Muscle of back (tissue), 13 donors: ENCODE measurements at places on chromosomes 3 and 15.
A peak's percentile ranks its signal among the peaks of the same experiment; 100 is the strongest.

GRCh38 chr3:116052602-116053001 is 392.7 kb downstream of the LSAMP start:
- no peak for DNase-seq

DNA sequence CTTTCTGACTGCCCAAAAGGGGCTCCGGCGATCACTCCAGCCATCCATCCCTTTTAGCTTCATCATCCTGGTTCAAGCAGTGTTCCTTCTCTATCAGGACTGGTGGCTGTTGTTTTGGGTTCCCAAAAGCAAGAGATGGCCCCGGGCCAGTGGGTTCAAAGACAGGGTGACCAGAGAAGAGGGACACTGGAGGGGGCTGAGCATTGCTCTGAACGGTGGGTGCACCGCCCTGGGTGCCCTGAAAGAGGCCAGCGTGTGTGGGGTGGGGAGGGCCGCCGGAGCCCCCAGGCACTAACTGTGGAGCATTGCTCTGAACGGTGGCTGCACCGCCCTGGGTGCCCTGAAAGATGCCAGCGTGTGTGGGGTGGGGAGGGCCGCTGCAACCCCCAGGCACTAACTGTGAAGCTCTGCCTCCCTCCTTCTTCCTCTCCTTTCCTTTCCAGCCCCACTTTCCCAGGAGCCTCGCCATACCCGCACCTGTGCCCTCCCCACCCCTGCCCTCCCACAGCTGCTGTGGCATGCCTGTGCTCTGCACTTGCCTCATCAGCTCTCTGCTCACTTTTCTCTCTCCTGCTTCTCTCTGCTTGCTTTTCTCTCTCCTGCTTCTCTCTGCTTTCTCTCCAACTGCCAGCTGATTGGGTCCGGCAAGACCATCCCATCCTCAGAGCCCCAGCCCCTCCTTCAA is 37.4 kb upstream of the OR4F6 start:
- no peak for DNase-seq

DNA sequence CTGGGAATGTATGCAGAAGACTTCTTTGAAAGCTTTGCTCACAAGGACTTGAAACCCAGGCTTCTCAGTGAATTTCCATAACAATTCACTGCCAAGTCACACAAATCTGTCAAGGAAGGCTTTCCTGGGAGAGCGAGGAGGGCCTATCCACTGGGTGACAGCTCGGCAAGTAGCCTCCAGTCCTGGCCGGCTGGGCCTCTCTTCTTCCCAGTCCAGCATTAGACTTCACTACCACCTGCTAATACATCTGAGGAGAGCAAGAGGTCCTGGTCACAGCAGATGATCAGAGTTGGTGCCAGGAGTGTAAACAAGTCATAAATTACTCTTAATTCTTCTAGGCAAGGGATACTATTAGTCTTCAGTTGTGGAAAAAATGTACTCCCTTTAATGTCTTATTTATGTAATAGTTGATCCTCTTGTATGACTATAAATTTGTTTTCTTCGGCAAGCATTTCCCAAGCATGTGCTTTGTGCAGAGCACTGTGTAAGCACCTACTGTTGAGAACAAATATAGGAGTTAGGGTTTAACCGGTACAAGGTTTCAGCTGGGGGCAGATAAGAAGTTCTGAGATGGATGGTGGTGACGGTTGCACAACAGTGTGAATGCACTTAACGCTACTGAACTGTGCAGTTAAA is 162.9 kb downstream of the VGLL4 start:
- peak; percentile 92 for DNase-seq

- no peak for DNase-seq
Observed at GRCh38 chr3:172464306-172464705, 16.1 kb upstream of the GHSR start.

DNA sequence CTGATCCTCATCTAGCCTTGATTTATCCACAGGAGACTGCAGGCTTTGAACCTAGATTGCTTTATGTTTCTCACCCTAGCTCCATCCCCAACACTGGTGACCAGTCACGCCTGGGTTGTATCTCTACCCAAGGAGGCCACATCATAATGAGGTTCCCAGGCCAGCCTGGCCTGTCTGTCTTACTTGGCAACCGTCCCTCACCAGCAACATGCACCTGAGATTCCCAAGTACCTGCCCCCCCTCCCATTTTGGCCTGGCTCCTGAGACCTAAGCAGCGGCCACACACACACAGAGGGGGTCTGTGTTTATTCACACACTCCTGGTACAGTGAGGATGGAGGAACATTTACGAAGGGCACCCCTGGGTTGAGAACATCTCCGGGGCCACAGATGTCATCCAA is 2.4 kb downstream of the CAMK2N2 start:
- no peak for DNase-seq

GRCh38 chr15:39250460-39251186 is 330.3 kb upstream of the THBS1 start:
- no peak for DNase-seq

GRCh38 chr3:114686621-114687020 is 392.8 kb downstream of the TIGIT start:
- peak; percentile 30 for DNase-seq

DNA sequence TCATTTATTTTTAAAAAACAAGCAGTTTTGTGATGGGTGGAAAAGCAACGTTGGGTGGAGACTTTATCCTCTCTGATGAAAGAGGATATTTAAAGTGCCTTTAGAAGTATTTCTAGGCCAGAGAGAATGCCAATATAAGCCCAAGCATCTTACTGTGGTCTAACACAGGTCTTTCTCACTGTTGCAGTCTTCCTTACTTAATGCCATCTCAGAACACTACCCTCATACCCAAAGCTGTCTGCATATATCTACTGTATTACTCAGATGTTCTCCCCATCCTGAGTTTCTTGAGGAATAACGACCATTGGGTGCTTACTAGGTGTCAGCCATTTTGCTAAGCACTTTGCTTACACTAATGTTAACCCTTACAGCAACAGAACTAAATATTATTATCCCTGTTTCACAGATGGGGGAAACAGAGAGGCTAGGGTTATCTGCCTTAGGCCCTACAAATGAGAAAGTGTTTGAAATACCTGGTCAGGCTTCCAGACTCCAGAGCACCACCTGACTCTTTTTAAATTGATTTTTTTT is 29.8 kb upstream of the EBLN2 start:
- DNase-seq, result no peak

DNA sequence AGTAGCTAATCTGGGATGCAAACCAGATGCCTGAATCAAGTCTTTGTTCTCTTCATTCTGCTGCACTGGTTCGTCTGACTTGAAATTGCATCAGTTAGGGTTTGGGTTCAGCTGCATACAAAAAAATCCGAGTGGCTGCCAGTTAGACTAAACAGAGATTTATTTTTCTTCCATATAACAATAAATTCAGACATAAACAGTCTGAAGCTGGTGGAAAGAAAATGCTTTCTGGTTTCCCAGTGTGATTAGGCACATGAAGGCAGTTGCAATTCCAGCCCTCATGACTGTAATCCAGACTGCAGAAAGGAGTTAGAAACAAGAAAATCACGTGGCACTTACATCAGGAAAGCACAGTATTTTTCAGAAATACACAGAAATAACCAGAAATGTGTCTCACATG is 930.7 kb downstream of the MCTP2 start:
- DNase-seq, result no peak

DNA sequence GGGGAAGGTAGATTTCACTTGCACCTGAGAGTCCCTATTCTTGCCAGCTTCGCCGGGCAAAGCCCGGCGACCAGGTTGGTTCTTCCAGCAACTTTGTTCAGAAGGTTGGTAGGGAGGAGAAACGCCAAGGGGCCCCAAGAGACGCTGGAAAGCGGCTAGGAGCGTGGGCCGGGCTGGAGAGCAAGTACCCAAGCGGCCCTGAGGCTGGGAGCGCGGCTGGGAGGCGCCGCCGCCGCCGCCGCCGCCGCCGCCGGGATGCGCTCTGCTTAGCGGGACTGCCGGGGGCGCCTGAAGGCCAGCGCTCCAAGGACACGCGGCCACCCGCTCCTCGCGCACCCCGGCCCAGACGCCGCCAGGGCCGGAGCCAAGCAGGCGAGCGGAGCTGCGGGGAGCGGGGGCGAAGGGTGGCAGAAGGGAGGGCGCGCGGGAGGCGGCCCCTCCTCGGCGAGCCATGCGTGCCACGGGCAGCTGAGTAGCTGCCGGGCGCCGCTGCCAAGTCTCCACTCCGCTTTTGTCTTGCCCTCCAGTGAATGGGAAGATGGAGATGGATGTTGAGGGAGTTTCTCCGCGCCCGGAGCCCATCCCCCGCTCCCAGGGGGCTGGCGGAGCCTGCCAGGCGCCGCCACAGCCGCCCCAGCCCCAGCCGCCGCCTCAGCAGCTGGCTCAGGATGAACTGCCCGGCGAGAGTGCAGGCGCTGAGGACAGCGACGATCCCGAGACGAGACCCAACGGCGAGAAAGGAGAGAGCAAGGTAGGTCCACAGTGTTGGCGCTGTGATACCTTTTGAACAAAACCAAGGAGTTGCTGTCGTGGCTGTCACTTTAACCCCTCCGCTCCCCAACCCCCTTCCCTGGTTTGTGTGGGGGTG is 227.4 kb upstream of the AZI2 start:
- DNase-seq, result no peak

- DNase-seq, result no peak
Observed at GRCh38 chr3:45909542-45909941, 23.2 kb downstream of the CCR9 start.

DNA sequence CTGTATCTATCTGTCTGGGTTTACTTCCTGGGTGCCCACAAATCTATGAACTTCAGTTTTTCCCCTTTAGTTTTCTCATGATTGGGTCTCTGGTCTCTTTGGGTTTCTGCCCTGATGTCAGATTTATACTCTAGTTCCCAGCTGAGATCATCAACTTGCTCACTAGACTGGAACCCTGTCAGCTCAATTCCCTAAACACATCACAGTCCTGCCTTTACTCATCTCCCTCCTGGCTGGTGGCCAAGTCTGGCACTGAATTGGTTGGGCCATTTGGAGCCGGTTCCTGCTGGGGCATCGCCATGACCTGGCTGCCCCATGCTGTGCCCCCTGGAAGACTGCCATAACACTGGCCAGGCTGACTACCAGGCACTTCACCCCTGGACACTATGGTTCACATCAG is 345.3 kb downstream of the CHST2 start:
- DNase-seq, result no peak

DNA sequence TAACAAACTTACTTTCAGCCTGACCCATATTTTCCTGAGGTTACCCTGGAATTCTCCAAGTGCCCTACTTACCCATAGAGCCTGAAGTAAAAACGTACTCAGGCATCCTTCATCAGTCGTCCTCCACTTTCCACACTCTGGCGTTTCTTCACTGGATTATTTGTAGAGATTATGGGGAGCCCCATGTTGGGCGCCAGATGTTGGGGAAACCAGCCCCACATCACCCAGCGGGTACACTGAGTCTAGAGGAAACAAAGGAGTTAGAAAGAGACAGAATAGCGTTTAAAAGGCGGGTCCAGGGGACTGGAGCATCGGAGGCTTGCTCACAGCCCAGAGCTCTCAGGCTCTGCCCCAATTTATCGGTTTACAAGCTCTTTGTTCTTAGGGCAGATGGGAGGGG is 9.7 kb upstream of the SLC28A2 start:
- DNase-seq, result no peak

DNA sequence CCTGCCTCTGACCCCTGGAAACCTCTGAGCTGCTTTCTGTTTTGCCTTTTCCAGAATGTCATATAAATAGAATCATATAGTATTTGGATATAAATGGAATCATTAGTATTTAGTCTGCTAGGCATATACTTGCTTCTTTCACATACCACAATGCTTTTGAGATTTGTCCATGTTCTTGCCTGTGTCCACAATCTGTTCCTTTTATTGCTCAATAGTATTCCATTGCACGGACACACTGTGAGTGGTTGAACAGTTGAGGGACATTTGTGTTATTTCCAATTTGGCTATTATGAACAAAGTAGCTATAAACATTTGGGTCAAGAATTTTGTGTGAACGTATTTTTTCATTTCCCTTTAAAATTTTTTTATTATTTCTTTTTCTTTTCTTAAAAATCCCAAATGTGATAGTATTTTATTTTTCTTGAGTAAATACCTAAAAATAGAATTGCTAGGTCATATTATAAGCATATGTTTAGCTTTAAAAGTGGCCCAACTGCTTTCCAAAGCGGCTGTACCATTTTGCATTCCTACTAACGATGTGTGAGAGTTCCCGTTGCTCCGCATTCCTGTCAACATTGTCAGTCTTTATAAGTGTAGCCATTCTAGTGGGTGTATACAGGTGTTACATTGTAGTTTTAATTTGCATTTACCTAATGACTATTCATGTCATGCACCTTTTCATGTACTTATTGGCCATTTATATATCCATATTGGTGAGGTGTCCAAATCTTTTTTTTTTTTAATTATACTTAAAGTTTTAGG is 26.5 kb downstream of the WDR53 start:
- DNase-seq, result no peak

GRCh38 chr3:172007065-172007370 is 32.4 kb upstream of the FNDC3B start:
- no peak for DNase-seq

DNA sequence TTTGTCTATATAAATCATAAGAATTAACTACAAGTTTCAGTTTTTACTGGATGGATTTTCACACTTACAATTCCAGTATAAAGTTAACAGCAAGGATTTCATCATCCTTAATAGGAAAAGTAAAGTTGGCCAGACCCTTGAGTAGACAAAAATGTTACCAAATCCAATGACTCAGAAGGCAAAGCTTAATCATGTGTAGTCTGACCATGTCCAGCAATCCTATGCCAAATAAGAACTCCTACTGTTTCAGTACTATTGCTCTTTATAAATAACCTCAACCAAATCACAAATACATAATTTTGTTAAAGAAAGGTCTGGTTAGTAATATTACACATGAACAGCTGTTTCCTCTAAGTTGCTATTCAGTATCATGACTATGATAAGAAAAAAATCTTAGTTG is 35.0 kb downstream of the PLOD2 start:
- DNase-seq, result peak; percentile 75

DNA sequence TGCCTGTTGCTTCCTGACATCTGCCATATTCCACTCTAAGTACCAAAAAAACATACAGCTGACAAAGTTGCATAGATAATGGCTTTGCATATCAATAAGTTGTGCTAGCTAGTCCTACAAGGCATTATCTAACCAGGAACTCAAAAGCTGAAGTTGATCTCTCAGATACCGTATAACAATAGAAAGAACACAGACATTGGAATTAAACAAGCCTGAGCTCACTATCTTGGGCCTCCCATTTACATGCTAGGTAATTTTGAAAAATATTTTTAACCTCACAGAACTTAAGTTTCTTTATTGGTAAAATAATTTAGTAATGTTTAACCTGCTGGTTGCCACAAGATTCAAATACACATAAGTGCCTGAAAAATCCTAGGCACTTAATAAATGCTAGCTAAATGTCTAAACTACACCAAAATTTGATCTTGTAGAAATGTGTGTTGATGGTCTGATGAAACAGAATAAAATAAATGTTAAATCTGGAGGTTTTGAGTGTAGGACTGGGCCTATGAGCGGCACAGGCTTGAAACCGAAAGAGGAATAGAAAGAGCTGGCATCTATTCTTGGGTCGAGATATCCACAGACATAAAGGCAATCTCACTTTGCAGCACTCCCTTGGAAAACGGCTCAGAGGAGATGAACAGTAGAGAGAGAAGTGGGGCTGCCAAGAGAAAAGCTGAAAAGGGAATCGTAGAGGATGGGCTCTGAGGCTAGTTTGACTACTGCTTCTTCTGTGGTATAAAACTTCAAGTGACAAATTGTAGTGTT is 29.9 kb upstream of the TTC14 start:
- DNase-seq, result no peak
